ENCODE measurements at places on chromosomes 12 and 14. TPM values are rescaled to one million over a fixed set of nuclear protein-coding genes. Genes with fewer than 3 reads are reported as not detected.

Gene PMCH
- 0.75 TPM for polyA plus RNA-seq

Gene MAP3K9
- 0.05 TPM for polyA plus RNA-seq

Gene LRP10
- 159 TPM for polyA plus RNA-seq

Gene B4GALNT1
- polyA plus RNA-seq: 5.4 TPM

GRCh38 chr12:18382236-18382885, 121.0 kb downstream of the PIK3C2G start:
- peak; percentile 50 for DNase-seq

- no peak for DNase-seq
Measured at GRCh38 chr14:94494085-94494484, 15.2 kb downstream of the SERPINA12 start.

DNA sequence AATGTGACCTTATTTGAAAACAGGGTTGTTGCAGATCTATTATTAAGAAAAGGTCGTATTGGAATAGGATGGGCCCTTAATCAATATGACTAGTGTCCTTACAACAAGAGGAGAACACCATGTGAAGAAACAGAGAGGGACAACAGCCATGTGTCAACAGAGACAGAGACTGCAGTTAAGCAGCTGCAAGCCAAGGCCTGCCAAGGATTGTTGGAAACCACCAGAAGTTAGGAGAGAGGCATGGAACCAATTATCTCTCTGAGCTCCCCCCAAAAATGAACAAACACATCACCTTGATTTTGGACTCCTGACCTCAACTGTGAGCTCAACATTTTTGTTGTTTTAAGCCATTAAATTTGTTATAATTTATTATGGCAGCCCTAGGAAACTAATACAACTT, 214.6 kb upstream of the PRKD1 start:
- no peak for DNase-seq

DNA sequence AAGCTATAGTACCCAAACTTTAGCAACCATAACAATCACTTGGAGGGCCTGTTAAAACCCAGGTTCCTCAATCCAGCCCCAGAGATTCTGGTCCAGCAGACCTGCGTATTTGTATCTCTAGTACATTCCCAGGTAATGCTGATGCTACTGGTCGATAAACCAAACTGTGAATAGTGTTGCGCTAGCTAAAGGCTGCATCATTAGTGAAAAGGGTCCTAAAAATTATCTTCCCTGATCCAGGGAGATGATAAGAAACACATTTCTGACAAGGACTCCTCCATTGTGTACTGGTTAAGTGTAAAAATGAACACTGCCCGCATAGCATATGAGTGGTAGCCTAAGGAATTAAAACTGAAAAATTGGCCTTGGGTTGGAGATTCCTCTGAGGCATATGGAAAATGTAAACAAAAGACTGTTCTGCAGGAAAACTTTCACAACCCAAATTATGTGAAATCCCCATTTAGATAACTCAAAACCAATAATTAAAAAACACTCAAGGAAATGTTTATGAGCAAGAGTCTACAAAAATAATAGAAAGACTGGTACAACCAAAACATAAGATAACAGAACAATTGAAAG, 322.7 kb downstream of the CEP128 start:
- DNase-seq: no peak
